Right atrium auricular region (tissue), 2 donors: ENCODE measurements at places on chromosomes 12 and 14. TPM values are rescaled to one million over a fixed set of nuclear protein-coding genes. Genes with fewer than 3 reads are reported as not detected.
A peak's percentile ranks its signal among the peaks of the same experiment; 100 is the strongest.

GRCh38 chr12:92560713-92561542, 141.9 kb upstream of the PLEKHG7 start:
- DNase-seq: no peak

The CLEC2B gene
- 4.9 TPM for total RNA-seq

The MCRS1 gene
- total RNA-seq: 81.8 TPM

- peak; percentile 60 for DNase-seq
Measured at GRCh38 chr12:92288561-92288960, 142.9 kb upstream of the BTG1 start.

DNA sequence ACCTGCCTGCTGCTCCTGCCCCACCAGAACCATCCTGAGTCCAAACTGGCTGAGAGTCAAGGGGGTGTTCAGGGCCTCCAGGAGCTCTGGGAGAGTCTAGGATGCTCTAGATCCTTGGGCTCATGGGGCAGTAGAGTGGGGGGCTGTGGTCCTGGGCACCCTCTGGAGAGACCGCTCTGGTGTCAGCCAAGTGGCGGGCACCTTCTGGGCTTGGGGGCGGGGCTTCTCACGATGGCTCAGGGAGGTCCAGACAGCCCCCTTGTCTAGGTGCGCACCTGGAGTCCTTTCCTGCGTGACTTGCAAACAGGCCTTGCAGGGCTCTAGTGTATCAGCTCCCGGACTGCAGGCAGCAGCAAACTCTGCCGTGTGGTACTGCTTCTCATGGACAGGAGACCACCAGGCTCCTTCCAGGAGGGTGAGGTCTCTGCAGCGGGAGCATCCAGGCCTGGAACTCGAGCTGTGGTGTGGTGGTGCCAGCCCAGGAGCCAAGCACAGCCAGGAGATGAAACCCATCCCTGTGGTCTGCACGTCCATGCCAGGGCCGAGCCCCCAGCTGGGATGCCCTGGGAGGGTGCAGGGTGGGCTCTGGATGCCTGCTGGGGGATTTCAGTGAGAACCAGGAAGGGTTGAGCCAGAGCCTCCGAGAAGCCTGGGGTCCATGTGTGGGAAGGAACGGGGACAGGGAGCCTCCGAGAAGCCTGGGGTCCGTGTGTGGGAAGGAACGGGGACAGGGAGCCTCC, 15.0 kb downstream of the PACS2 start:
- DNase-seq: no peak

GRCh38 chr14:26363689-26364088, 234.1 kb downstream of the NOVA1 start:
- DNase-seq: no peak
